BJ (cell line): ENCODE measurements at places on chromosomes 5 and 9. TPM values are rescaled to one million over a fixed set of nuclear protein-coding genes. Genes with fewer than 3 reads are reported as not detected.

DNA sequence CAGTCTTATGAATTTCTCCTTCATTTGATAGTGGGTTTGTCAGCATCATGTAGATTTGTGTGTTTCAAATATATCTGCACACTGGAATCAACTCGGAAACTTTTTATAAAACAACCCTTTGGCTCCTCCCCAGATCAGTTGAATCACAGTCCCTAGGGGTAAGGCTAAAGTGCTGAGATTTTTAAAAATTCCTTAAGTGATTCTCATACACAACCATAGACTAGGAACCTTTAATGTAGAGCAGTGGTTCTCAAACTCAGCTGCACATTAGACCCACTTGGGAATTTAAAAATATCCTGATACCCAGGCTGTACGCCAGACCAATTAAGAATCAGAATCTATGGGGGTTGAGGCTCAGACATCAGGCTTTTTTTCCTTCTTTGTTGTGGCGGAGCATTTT is 17.5 kb upstream of the JAK2 start:
- DNase-seq: no peak

- DNase-seq: peak; percentile 51
These were observed 13.0 kb downstream of the TNC start for GRCh38 chr9:115104908-115105307.

- no peak for DNase-seq
These were observed 12.1 kb downstream of the ZBTB34 start for GRCh38 chr9:126872516-126872915.

DNA sequence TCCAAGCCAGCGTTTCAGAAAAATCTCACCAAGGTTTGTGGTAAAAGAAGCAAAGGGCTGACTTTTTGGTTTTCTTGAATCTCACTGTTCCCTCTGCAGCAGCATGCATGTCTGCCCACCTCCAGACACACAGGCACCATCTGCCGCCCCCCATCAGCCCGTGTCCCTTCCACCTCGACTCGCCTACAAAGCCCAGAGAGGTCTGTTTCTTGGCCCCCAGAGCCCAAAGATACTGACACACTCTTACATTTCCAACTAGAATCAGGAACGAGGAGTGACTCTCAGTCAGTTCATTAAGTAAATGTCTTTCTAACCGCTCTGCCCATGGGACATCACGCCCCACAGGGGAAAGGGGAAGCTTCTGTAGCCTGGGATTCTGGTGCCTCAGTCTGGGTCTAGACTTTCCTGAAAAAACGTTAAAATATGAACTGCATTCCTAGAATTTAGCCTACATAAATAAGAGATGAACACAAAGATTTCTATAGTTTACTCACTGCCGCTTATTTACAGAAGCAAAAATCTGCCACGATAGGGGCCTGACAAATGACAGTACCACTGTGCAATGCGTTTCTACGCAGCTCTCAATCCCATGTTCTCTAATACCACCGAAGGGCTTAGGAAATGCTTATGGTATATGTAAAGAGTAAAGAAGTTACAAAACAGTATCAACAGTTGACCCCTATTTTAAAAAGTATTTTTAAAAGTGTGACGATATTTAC is 4.1 kb downstream of the IL4 start:
- no peak for DNase-seq

- no peak for DNase-seq
These were observed 144.7 kb downstream of the SAXO1 start for GRCh38 chr9:18888290-18888689.

GRCh38 chr5:89556215-89556913 is 673.4 kb upstream of the MEF2C start:
- DNase-seq: peak; percentile 35

GRCh38 chr5:142827934-142828576 is 57.9 kb downstream of the ARHGAP26 start:
- DNase-seq: no peak

LURAP1L gene
- polyA plus RNA-seq: 10.9 and 15.5 TPM in 2 replicates

DND1 gene
- 0.21 and 0.36 TPM in 2 replicates for polyA plus RNA-seq
